ENCODE measurements at places on chromosomes 5 and 9.

DNA sequence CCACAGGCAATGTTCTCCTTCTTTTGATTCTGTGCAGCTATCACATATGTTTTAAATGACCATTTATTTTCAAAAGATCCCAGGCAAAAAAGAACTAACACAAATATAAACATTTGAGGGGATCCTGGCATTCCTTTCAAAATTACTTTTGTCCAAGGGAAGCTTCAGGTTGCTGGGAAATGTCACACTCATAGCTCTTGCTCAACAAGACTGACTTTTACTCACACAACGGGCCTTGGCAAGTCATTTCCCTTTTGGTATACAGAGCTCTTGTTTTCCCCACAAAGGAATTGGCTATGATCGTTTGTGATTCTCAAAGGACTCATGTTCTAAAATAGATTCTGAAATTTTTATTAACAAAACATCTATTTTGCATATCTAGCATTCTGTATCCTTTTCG lies 4.5 kb upstream of the PALM2AKAP2 start:
- no peak for DNase-seq

GRCh38 chr5:37580106-37580505 lies 201.0 kb downstream of the WDR70 start:
- no peak for DNase-seq

DNA sequence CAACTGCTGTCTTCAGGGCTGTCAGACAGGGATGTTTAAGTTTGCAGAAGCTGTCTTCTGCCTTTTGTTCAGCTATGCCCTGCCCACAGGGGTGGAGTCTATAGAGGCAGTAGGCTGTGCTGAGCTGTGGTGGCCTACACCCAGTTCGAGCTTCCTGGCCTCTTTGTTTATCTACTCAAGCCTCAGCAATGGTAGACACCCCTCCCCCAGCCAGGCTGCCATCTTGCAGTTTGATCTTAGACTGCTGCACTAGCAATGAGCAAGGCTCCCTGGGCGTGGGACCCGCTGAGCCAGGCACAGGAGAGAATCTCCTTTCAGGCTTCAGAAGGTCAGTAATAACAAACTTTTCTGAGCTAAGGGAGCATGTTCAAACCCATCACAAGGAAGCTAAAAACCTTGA lies 545.3 kb downstream of the TLE4 start:
- DNase-seq = no peak

GRCh38 chr5:42810834-42811590 lies 680 bp downstream of the SELENOP start:
- no peak for DNase-seq

DNA sequence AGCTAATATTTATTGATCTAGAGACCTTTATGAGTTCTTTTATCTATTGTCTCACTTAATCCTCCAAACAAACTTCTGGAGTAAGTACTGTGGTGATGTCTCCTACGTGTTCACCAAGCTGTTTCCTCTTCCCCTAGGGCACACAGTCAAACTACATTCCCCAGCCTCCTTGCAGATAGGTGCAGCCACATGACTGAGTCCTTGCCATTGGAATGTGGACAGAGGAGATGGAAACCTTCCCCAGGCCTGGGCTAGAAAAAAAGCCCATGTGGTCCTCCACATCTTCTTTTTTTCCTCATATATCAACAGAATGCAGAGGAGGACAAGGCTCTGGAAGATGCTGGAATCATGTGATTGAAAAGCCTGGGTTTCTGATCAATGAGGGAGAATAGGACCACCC lies 88.0 kb downstream of the ANKRD55 start:
- no peak for DNase-seq

- DNase-seq = no peak
Observed at GRCh38 chr5:143484601-143485000, 81.1 kb upstream of the NR3C1 start.

DNA sequence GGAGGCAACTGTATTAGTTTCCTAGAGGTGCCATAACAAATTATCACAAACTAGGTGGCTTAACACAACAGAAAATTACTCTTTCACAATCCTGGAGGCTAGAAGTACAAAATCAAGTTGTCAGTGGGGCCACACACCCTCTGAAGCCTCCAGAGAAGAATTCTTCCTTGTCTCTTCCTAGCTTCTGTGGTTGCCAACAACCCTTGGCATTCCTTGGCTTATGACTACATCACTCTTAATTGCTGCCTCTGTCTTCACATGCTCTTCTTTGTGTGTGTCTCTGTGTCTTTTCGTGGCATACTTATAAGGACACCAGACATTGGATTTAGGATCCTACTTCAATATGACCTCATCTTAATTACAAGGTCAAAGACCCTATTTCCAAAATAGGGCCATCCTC lies 327.5 kb downstream of the CHSY3 start:
- no peak for DNase-seq

- no peak for DNase-seq
Observed at GRCh38 chr5:102969641-102970040, 150.3 kb downstream of the GIN1 start.

- no peak for DNase-seq
Observed at GRCh38 chr5:158140120-158140731, 281.3 kb upstream of the CLINT1 start.

DNA sequence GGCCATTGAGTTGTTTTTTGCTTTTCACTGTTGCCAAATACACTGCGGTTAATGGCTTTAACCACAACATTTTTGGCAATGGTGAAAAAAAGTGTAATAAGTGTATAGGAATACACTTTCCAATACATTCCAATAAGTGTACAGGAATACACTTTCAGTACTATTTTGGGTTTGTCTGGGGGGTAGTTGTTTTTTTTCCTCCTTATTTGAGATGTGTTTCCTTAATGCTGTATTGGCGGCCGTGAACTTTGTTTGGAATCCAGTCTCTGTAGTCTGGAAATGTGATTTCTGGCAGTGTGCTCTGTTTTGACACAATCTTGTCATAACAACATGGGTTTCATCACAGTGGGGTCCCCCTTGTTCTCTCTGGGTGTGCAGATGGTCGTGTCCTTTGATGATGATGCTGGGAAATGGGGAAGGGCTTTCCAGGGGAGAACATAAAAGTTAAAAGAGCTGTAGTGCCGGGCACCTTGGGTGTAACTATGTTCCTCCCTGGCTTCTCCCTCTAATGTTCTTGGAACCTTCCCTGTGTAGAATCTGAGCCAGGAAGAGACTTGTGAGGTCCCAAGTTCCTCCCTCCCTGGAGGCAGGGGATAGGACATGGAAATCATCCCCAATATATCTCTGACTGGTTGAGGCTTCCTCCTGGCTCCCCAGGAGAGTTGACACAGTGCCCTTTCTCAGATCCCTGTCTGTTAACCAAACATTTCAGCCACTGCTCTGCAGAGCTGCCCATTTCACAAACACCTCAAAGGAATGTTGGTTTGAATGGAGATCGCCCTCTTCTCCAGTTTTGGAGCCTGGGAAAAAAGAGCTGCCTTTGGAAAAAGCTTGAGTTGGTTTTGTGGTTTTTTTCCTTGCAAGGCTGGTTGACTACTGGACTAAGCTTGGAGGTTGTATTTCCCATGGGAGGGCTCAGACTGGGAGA lies 44.8 kb downstream of the RCL1 start:
- DNase-seq = no peak

- no peak for DNase-seq
Observed at GRCh38 chr5:32960340-32961058, 249.4 kb downstream of the NPR3 start.

DNA sequence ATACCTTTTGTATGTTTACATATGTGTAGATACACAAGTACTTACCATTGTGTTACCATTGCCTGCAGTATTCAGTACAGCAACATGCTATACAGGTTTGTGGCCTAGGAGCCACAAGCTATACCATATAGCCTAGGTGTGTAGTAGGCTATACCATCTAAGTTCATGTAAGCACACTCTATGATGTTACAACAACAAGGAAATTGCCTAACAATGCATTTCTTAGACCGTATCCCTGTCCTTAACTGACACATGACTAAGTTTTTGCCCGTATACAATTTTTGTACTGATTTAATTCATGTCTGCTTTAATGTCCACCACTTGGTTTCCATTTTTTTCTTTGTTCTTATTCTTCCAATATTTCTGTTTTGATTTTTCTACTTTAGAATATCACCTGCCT lies 18.5 kb downstream of the TNPO1 start:
- DNase-seq = no peak

- DNase-seq = no peak
Observed at GRCh38 chr5:105670596-105670995, 2000.1 kb downstream of the EFNA5 start.

- DNase-seq = no peak
Observed at GRCh38 chr5:181084621-181085195, 44.6 kb downstream of the BTNL9 start.
